ENCODE measurements at places on chromosomes 1 and 21.

DNA sequence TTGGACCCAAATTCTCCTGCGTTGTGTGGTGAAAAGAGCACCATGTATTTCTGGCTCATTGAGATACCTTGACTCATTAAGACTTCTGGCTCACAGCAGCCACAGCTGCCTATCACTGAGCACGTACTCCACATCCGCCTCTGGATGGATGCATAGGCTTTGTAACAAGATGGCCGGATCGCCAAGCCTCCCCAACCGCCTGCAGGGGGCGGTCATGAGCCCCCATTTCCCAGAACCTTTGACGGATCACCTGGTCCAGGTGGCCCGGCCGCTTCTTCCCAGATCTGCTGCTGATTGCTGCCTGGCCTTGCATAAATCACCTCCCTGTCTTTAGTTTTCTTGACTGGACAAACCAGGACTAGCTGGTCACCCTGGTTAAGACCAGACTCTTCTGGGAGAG, 156.5 kb upstream of the KLHDC7A start:
- no peak for DNase-seq

- DNase-seq = no peak
Observed at GRCh38 chr1:56133522-56134472, 445.6 kb downstream of the PLPP3 start.

- no peak for DNase-seq
Observed at GRCh38 chr1:150999926-151000325, 6.8 kb downstream of the MINDY1 start.

DNA sequence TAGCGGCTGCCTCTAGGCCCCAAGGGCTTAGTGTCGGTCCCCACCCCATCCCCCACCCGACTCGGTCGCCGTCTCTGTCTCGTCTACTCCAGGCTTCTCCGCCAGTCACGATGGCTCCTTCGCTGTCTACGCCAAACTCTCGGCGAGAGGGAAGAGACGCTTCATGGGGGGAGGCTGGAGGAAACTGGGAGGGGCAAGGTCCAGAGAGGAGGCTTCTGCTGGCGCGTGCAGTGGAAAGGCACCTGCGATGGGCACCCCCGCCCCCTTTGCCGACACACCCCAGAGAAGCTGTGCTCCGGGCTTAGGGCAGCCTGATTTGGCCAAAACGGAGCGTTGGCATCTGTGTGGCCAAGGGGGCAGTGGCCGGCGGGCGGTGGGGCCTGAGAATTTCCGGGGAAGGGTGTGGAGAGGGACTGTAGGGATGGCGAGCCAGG, 1.2 kb upstream of the CSMD2 start:
- no peak for DNase-seq

GRCh38 chr1:45454464-45454863, 36.5 kb downstream of the TESK2 start:
- no peak for DNase-seq

DNA sequence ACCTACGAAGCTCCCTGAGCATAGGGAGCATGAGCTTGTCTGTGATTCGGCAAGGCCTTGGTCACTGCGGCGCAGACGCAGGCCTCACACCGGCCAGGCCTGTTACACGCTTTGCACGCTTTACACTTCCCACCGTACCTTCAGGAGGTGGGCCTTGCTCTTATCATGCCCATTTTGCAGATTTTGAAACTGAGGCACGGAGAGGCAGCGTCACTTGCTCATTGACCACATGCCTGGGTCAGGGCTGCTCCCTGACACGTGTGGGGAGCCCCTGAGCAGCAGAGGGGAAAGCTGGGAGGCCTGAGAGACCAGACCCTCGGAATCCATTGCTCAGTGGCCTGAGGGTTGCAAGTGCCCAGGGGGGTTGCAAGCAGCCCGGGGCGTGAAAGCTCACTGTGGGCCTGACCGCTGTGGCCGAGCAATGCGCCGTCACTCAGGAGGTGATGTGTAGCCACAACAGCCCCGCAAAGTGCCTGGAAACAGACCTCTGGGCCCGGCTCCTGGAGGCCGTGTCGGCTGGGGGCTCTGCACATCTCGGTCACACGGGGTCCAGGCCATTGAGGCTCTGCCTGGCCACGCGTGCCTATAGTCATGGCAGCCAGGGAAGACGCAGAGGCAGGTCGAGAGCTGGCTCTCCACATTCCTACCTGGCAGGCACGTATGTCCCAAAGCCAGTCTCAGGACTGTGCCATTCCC, 6.9 kb downstream of the ARHGEF16 start:
- no peak for DNase-seq

DNA sequence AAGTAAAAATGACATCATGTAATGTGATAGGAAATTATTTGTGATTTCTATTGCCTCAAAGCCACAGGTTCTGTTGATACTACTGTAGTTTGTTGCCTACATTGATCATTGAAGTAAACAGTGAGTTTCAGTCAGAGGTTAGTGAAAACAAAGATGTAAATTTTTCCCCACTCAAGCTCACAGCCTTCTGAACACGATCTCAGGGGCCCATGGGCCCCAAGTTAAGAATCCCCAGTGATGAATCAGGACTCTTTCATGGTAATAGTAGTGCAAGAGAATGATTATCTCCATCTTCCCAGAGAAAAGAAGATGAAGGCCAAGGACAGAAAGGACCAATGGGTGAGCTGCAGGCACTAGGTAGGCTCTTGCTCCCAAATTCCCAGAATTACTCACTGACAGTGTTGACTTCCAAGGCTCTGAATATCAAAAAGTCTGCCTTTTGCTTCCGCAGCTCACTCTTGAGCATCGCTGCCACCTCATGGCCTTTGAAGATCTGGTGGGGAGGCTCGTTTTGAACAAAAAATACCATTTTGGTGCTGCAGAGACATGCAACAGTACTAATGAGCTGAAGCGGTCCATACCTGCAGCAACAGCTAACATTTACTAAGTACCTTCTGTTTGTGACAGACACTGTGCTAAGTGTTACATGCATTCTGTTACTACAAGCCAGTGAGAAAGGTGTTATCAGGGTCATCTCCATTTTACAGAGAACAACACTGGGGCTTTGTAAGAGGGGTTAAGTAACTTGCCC, 113.3 kb downstream of the KIAA0319L start:
- DNase-seq = no peak

DNA sequence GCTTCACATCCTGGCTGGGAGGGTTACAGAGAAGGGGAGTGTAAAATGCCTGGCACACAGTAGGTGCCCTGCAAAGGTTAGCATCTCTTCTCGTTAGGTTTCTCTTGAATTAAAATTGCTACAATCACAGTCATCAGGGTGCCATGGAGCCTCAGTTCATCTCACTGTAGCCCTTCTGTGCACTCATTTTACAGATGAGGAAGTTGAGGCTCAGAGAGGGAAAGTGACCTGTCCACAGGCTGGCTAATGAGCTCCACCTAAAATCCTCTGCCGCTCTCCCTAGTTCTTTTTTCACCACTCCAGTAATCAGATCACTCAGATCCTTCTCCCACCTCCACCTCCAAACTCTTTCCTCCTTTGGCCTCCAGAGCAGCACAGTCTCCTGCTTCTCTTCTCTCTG, 13.5 kb upstream of the AHDC1 start:
- DNase-seq = no peak

Data from iPS DF 19.7 (cell line).